ENCODE measurements at places on chromosomes 12 and 14. TPM values are rescaled to one million over a fixed set of nuclear protein-coding genes. Genes with fewer than 3 reads are reported as not detected.

- peaks cover 21% of the 10 kb centered on the region for H3K36me3 ChIP-seq
- no peak overlapping the region for H3K27ac ChIP-seq
- DNase-seq = no peak
- no peak overlapping the region for H3K4me3 ChIP-seq
- no peaks in the 10 kb centered on the region for H3K4me1 ChIP-seq
Observed at GRCh38 chr14:70988452-70988851, 81.2 kb downstream of the PCNX1 start.

- DNase-seq = no peak
- no peak overlapping the region for H3K27ac ChIP-seq
- no peak overlapping the region for H3K4me3 ChIP-seq
- H3K27me3 ChIP-seq = no peaks in the 10 kb centered on the region
Observed at GRCh38 chr14:87205811-87206210, 787.2 kb downstream of the GALC start.

PDE3A gene
- total RNA-seq = 192 TPM

OASL gene
- total RNA-seq = 0.92 TPM

- H3K27ac ChIP-seq = no peak overlapping the region
- no peaks in the 10 kb centered on the region for H3K27me3 ChIP-seq
- H3K4me3 ChIP-seq = no peak overlapping the region
Observed at GRCh38 chr14:76975051-76975450, 53.5 kb downstream of the IRF2BPL start.

TMEM121 gene
- 1.8 TPM for total RNA-seq

- H3K4me3 ChIP-seq = no peak overlapping the region
- H3K27ac ChIP-seq = no peak overlapping the region
- no peaks in the 10 kb centered on the region for H3K36me3 ChIP-seq
- H3K27me3 ChIP-seq = no peaks in the 10 kb centered on the region
- H3K4me1 ChIP-seq = no peaks in the 10 kb centered on the region
Observed at GRCh38 chr12:26651566-26652188, 181.3 kb downstream of the ITPR2 start.

GRCh38 chr12:123232472-123232806 is 502 bp downstream of the MPHOSPH9 start:
- no peaks in the 10 kb centered on the region for H3K36me3 ChIP-seq
- no peaks in the 10 kb centered on the region for H3K27me3 ChIP-seq
- H3K4me3 ChIP-seq = peak overlapping the region; percentile 86
- peaks cover 29% of the 10 kb centered on the region for H3K4me1 ChIP-seq

GPRC5D gene
- not detected for total RNA-seq

CNOT2 gene
- total RNA-seq = 37.7 TPM

GRCh38 chr12:64431791-64432190 is 20.1 kb upstream of the TBK1 start:
- no peaks in the 10 kb centered on the region for H3K4me1 ChIP-seq
- no peak for DNase-seq
- H3K27me3 ChIP-seq = no peaks in the 10 kb centered on the region
- H3K36me3 ChIP-seq = peaks cover 86% of the 10 kb centered on the region

GRCh38 chr14:52703664-52704063 is 3.3 kb upstream of the PSMC6 start:
- no peak overlapping the region for H3K27ac ChIP-seq
- no peaks in the 10 kb centered on the region for H3K27me3 ChIP-seq
- peaks cover 22% of the 10 kb centered on the region for H3K4me1 ChIP-seq
- peaks cover 3% of the 10 kb centered on the region for H3K36me3 ChIP-seq

TRHDE gene
- 0.74 TPM for total RNA-seq

DNA sequence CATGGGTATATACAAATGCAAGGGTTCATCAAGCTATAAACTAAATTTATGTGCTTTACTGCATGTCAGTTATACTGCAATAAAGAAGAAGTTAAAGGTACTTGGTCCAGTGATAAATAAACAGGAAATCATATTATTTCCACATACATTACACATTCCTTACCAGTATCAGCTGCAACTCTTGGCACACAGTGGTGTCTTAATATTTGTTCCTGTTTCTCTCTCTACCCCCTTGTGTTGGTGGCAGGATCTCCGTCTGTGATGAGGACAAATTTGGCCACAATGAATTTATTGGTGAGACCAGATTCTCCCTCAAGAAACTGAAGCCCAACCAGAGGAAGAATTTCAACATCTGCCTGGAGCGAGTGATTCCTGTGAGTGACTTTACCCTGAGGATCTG is 19.2 kb upstream of the OAS1 start:
- H3K27me3 ChIP-seq = peaks cover 4% of the 10 kb centered on the region
- DNase-seq = no peak
- no peaks in the 10 kb centered on the region for H3K4me1 ChIP-seq

CLEC2A gene
- not detected for total RNA-seq

DNA sequence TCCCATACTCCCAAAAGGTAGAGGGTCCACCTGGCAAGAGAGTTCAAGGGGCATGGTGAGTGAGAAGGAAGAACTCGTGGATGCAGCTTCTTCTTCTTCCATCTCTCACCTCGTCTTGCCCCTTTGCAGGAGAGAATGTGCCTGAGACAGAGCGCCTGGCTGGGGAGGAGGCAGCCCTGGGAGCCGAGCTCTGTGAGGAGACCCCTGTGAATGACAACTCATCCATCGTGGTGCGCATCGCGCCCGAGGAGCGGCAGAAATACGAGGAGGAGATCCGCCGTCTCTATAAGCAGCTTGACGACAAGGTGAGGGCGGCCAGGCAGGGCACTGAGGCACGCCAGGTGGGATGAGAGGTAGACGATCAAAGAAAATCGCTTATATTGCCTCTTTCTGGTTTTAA is 20.0 kb downstream of the KIF5A start:
- peaks cover 58% of the 10 kb centered on the region for H3K27me3 ChIP-seq
- no peak overlapping the region for H3K4me3 ChIP-seq
- H3K4me1 ChIP-seq = no peaks in the 10 kb centered on the region
- no peak for DNase-seq
- no peak overlapping the region for H3K27ac ChIP-seq

ARMH4 gene
- 6.5 TPM for total RNA-seq

DNA sequence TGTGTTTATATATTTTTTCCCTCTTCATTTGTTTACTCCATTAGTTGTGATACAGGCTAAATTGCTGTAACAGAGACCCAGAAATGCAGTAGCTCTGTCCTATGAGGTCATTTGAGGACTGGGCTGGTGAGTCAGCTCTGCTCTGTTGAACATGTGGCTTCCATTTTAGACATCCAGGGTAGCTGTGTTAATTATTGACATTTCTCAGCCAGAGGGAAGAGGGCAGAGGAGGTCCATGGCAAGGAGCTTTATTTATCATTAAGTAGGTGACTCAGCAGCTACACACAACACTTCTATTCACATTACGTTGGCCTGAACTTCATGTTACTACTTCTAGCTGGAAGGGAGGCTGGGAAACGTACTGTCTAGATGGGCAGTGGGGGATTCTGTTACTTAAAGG is 85.4 kb downstream of the PTCSC3 start:
- H3K4me3 ChIP-seq = no peak overlapping the region
- no peak overlapping the region for H3K27ac ChIP-seq
- no peaks in the 10 kb centered on the region for H3K4me1 ChIP-seq
- H3K36me3 ChIP-seq = no peaks in the 10 kb centered on the region

KRT75 gene
- not detected for total RNA-seq

GRCh38 chr12:123167329-123167728 is 16.4 kb upstream of the PITPNM2 start:
- no peaks in the 10 kb centered on the region for H3K4me1 ChIP-seq
- no peak overlapping the region for H3K4me3 ChIP-seq
- H3K27me3 ChIP-seq = no peaks in the 10 kb centered on the region
- no peak for DNase-seq

IFNG-AS1 gene
- 0.46 TPM for total RNA-seq

GRCh38 chr12:42370013-42370412 is 44.0 kb downstream of the PPHLN1 start:
- no peak overlapping the region for H3K4me3 ChIP-seq
- H3K4me1 ChIP-seq = no peaks in the 10 kb centered on the region
- H3K27me3 ChIP-seq = no peaks in the 10 kb centered on the region
- no peaks in the 10 kb centered on the region for H3K36me3 ChIP-seq

- H3K4me3 ChIP-seq = no peak overlapping the region
- no peaks in the 10 kb centered on the region for H3K27me3 ChIP-seq
- H3K27ac ChIP-seq = no peak overlapping the region
Observed at GRCh38 chr14:90242444-90242843, 13.9 kb upstream of the PSMC1 start.

PGAM5 gene
- total RNA-seq = 29.9 TPM
